ENCODE measurements at places on chromosomes 11 and 22.

GRCh38 chr11:3049430-3050243, 7.6 kb downstream of the CARS1 start:
- DNase-seq, result no peak

- DNase-seq, result peak; percentile 96
These were observed 1.6 kb upstream of the TMPRSS13 start for GRCh38 chr11:117930668-117931330.

GRCh38 chr11:77400271-77400670, 73.6 kb downstream of the PAK1 start:
- no peak for DNase-seq

DNA sequence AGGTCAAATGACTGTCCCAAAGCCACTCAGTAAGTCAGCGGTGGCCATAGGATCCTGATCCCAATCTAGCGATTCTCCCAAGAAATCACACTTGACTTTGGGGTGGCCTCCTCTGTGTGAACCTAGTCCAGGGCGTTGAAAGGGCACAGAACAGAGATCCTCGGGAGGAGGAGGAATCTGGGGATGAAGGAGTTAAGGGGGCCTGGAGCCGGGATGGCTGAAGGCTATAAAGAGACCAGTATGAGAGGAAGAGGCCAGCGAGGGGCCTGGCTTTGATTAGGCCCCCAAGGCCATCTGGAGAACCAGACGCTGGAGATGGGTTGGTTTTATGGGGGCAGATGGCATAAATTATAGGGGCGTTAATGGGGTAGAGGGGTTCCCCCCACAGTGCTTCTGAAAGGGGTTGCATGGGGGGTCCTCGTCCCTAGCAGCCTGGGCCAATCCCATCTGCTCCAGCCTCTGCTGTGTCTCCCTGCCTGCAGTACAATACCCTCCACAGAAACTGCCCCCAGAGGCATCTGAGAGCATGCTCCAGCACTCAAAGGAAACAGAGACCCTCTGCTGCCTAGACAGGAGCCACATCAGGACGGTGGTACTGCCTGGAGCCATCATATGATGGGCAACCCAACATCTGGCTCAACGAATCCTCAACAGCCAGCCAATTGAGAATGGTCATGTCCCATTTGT, 35.2 kb upstream of the TRIM29 start:
- DNase-seq, result no peak

DNA sequence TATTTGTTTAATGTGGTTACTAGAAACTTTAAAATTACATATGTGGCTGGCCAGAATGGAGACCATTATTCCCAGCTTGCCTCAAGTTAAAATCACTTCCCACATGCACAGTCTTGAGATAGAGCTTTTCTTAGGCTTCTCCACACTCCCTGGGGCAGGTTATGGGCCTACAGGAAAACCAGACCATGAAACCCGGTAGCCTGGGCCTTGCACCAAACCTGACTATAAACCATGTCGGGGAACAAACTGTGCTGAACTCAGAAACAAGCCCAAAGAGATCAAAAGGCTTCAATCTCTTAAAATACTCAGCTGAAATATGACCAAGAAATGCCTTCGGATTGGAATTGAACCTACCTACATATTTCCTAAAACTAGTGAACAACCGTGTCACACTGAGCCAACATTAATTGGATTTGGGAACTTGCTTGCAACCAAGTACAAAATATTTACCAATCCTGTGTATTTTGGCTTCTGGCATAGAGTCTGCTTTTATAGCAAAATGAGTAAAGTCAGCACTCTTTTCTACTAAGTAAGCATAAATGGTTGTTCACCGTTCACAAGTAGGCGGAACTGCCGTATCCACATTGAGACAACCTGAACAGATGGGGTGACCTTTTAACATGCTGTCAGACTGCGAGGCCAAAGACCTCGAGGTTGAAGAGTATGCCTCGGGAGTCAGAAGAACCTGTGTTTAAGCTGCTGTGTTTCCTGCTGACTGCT, 199.5 kb downstream of the FAM76B start:
- no peak for DNase-seq

GRCh38 chr11:5528495-5528894, 12.0 kb upstream of the UBQLNL start:
- DNase-seq, result no peak

- peak; percentile 29 for DNase-seq
These were observed 87.8 kb downstream of the CACNA1I start for GRCh38 chr22:39658367-39658766.

GRCh38 chr11:8512547-8512946, 81.5 kb downstream of the STK33 start:
- DNase-seq, result no peak

GRCh38 chr11:46947399-46948077, 11.0 kb downstream of the CSTPP1 start:
- DNase-seq, result no peak

DNA sequence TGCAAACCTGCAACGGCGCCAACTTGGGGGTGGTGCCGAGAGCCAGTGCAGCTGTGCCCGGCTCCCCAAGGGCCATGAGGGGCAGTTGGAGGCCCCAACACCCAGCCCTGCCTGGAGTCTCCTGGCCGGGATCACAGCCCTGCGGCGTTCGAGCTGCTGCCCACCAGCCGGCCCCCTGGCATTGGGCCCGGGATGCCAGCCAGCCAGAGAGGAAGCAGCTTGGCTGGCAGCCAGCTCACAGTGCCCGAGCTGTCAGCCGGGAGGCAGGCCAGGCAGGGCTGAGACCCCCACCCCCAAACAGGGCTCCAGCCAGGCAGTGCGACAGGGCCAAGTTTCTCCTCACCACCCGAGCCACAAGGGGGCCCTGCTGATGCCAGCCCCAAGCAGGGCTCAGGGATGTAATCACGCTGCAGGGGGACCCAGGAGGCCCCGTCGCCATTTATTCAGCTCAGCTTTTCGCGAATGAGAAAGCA, 26.0 kb upstream of the TCF20 start:
- peak; percentile 48 for DNase-seq

DNA sequence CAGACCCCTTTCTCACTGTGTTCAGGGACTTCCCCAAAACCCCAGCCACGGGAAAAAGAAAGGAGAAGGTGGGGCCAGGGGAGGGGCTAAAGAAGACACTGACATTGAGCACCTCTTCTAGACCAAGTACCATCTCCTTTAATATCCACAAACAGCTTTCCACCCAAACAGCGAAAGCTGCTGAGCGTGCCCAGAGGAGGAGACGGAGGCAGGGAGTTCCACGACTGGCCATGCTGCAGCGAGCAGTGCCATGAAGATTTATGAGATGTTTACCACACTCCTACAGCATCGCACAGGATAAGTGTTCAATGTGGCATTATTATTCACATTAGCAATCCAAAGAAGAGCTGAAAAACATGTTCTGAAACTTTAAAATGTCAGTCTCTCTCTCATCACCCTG, 127.4 kb downstream of the LARGE1 start:
- DNase-seq, result no peak

- no peak for DNase-seq
These were observed 65.2 kb upstream of the PHOX2A start for GRCh38 chr11:72309074-72309598.

GRCh38 chr11:83031127-83031526, 40.6 kb downstream of the RAB30 start:
- DNase-seq, result no peak

- no peak for DNase-seq
These were observed 29.7 kb upstream of the TMPRSS4 start for GRCh38 chr11:118046964-118047700.

DNA sequence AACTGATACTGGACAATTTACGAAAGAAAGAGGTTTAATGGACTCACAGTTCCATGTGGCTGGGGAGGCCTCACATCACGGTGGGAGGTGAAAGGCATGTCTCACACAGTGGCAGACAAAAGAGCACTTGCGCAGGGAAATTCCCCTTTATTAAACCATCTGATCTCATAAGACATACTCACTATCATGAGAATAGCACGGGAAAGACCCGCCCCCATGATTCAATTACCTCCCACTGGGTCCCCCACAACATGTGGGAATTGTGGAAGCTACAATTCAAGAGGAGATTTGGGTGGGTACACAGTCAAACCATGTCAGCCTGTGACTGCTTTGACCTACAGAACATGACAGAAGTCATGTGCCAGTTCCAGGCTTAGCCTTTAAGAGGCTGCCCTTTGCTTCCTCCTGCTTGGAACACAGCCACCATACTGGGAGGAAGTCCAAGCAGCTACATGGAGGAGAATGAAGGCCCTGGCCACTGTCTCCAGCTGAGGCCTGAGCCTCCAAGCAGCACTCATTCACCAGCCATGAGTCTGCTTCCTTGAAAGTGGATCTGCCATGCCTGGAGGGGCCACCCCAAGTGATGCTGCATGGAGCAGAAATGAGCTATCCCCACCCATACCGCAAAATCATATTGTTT, 10.9 kb upstream of the GAL start:
- DNase-seq, result no peak

DNA sequence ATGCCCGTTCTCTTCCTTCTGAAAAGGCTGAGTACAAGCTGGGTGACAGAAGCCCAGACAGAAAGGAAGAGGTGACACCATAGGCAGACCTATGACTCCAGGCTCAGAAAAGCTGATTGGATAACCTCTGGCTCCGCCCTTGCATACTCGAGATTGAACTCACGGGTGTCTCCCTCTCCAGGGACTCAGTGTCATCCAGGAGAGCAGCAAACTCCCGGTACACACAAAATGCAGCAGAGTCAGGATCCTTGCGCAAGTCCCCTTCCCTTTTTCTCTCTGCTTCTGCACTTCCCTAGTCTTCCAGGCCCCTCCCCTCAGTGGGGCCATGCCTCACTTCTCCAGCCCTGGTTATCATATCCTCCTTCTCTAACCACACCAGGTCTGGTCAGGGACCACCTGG, 9.8 kb downstream of the SCN4B start:
- DNase-seq, result peak; percentile 41

- DNase-seq, result no peak
These were observed 971 bp downstream of the DNAJB13 start for GRCh38 chr11:73951797-73952196.

DNA sequence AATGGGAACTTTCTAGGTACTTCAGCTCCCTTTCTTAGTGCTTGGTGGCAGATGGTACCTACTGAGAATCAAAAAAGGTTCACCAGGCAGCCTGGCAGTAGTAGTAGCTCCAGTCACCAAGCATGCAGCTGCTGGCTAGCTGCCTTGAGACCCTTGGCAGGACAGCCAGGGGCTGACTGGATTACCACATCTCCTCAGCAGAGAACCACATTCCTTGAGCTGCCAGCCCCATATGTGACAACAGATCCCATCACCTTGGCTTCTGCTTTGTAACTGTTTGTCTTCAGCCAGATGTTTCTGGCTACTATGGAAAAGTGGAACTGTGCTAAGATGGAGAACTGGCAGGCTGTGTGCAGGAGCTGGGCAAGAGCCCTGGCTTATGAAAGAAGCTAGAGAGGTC, 39.6 kb upstream of the CHRM4 start:
- DNase-seq, result no peak

GRCh38 chr22:35900483-35901168, 128.0 kb downstream of the RBFOX2 start:
- peak; percentile 90 for DNase-seq

- DNase-seq, result no peak
These were observed 4.9 kb downstream of the TMEM109 start for GRCh38 chr11:60918939-60919265.

- DNase-seq, result no peak
These were observed 67.9 kb downstream of the CYB5R2 start for GRCh38 chr11:7605186-7605943.

DNA sequence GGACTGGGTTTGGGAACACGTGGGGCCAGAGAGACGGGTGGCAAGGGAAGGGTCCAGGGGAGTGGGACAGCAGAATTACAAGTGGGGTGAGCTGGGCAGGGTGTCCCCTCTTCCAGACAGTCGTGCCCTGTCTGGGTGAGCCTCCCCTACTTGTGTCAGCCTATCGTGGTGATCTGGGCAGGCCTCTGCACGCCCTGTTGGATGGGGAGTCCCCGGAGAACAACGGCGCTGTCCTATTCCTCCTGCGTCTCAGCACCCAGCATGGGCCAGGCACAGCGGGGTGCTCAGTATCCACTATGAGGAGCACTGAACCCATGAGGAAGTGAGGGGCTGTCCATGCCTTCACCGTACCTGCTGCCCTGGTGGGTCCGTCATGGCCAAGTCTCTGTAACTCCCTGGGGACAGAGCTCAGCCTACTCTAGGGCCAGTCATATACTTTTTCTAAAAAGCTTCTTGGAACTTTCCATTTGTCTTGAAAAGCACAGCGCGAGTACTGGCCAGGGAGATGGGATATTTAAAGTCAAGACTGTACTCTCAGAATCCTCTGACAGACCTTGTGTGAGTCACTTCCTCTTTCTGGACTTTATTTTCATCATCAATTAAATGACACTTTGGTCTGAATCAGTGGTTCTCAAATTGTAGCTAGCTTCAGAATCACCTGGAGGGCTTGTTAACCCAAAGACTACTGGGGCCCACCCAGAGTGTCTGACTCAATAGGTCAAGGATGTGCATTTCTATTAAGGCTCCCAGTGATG, 81.7 kb upstream of the NECTIN1 start:
- DNase-seq, result no peak

DNA sequence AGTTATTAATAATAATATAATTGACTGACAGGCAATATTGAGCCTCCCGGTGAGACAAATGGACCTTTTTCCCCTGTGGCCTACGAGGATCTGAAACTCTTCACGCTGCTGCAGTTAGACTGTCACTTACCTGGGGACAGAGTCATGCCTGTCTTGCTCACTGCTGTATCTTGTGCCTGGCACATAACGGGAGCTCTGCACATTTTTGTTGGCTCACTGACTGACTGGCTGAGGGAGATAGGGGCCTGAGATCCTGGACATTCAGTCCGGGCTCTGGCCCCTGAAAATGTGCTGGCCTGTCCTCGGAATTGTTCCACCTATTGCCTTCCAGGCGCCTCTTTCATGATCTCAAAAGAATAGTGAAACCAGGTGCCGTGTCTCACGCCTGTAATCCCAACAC, 743 bp upstream of the CD3D start:
- no peak for DNase-seq

DNA sequence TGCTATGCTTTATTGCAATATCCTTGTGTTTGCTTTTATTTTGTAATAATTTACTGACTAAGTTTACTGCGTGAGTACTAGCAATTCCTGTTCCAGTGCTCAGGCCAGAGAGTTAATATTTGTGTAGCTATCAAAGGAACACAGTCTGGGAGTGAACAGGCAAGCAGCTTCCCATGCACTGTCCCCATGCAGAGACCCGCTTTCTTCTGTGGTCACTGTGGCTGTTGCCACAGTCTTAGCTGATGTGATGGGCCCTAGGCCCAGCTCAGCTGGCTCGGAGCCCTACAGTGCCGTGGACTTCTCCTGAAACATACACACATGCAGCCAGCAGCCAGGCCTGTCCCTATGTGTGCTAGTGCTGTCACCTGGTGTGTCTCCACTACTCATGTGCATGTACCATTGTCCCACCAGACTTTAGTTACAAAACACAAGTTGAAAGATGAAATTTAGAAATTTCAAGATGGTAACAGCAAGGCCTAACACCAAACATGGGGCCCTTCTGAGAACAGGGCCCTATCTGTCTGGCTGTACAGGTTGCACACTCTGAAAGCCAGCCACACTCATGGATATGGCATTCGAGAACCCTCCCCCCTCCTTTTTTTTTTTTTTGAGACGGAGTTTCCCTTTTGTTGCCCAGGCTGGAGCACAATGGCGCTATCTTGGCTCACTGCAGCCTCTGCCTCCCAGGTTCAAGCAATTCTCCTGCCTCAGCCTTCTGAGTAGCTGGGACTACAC, 12.3 kb upstream of the SCUBE2 start:
- DNase-seq, result no peak
